Inflammatory macrophage treated with lipopolysaccharide for 4 hours (primary cell): ENCODE measurements at places on chromosomes 2 and 18.

GRCh38 chr2:100143286-100143685 is 896 bp upstream of the AFF3 start:
- DNase-seq, result no peak

- DNase-seq, result peak; percentile 83
Observed at GRCh38 chr2:227450926-227451654, 20.9 kb upstream of the AGFG1 start.

DNA sequence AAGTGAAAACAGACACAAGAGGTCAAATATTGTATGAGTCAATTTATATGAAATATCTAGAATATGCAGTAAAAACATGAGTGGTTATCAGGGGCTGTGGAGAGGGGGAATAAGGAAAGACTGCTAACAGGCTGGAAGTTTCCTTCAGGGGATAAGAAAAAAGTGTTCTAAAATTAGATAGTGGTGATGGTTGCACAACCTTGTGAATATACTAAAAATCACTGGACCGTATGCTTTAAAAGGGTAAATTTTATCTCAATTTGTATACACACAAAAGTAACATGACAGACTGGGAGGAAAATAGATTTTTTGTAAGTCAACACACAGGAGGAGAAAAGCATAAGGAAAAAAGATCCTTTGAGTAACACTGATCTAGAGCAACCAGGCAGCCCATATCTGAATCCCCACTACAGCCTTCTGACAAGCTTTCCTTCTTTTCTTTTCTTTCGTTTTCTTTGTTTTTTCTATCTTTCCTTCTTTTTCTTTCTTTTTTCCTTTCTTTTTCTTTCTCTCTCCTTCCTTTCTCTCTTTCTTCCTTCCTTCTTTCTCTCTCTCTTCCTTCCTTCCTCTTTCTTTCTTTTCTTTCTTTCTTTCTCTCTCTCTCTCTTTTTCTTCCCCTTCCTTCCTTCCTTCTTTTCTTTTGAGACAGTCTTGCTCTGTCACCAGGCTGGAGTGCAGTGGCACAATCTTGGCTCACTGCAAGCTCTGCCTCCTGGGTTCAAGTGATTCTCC is 95.4 kb downstream of the AAK1 start:
- no peak for DNase-seq

GRCh38 chr2:18319987-18320386 is 240.5 kb downstream of the RDH14 start:
- DNase-seq, result no peak

DNA sequence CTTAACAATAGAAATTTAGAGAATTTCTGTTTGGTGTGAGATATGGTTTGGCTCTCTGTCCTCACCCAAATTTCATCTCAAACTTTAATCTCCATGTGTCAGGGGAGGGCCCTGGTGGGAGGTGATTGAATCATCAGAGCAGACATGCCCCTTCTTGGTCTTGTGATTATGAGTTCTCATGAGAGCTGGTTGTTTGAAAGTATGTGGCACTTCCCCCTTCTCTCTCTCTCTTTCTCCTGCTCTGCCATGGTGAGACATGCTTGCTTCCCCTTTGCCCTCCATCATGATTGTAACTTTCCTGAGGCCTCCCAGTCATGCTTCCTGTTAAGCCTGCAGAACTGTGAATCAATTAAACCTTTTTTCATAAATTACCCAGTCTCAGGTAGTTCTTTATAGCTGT is 524.7 kb upstream of the ACVR2A start:
- DNase-seq, result peak; percentile 41

GRCh38 chr2:69601179-69601612 is 42.3 kb downstream of the AAK1 start:
- DNase-seq, result peak; percentile 40

GRCh38 chr18:40485318-40485717 is 1469.7 kb upstream of the PIK3C3 start:
- no peak for DNase-seq

GRCh38 chr2:124973396-124973795 is 948.3 kb downstream of the CNTNAP5 start:
- DNase-seq, result no peak

DNA sequence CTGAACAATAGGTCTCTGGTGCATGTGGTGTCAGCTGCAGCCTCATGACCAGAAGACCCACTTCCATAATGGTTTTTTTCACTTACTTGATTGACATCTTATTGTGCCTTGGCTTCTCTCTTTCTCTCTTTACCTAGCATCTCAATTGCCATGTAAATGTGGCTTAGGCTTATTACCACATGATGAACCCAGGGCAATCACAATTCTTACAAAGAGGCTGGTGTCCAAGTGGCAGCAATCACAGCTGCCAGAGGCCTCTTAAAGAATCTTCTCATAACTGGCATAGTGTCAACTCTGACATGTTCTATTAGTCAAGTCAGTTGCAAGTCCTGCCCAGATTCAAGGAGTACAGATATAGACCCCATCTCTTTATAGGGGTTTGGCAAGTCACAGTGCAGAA is 1224.8 kb downstream of the SUCLG1 start:
- no peak for DNase-seq

GRCh38 chr2:25494616-25495015 is 152.9 kb upstream of the DNMT3A start:
- no peak for DNase-seq

GRCh38 chr2:75705921-75706320 is 4.8 kb downstream of the GCFC2 start:
- DNase-seq, result peak; percentile 2
